CD4-positive, alpha-beta T cell treated with Interferon alpha-2 for 1 hour (primary cell): ENCODE measurements at places on chromosomes 7 and 10.

DNA sequence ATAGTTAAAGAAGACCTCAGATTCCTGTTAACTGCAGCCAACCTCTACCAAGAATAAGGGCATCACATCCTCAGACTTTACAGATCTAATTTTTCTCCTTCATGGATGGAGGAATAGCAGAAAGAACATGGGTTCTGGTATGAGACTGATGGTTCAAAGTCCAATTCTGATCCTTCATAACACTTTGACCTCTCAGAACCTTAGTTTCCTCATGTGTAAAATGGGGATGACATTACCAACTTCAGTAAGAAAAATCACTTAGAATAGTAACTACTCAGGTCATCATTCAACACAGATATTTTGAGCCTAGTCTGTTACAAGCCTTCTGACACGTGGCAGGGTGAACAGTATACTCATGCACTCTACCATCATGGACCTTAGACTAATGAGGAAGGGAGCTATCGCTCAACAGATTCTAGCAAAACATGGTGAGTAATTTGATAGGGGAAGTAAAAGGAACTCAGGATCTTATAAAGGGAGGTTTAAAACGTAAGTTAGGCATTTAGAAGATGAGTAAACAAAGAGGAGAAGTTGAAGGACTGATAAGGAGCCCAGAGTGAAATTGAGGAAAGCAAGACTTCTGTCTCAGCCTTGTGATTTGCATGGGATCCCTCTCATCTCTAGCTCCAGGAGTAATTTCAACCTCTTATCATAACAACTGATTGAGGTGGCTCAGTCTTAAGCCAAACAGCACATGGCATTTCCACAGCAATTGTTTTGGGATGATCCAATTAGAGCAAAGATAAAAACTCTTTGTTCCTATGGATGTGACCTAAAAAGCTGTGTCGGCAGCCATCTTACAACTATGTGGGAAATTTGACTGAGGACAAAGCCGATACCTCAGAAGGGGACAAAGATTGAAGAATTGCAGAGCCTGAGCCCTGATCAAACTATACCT lies 69.2 kb upstream of the TCF7L2 start:
- no peak for DNase-seq

DNA sequence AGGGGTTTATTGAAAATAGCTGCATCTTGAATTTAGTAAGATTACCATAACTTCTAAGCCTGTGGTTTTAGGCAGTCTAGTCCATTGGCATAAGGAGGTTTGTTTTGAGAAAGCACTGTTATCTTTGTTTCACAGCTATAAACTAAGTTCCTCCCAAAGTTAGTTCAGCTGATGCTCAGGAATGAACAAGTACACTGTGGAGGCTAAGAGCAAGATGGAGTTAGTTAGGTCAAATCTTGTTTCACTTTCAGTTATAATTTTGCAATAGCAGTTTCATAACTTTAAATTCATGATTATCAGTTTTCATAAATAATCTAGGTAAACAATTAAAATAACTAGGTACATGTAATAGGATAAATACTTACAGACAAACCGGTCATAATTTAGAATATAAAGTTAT lies 15.4 kb downstream of the SEC61G start:
- DNase-seq = no peak

DNA sequence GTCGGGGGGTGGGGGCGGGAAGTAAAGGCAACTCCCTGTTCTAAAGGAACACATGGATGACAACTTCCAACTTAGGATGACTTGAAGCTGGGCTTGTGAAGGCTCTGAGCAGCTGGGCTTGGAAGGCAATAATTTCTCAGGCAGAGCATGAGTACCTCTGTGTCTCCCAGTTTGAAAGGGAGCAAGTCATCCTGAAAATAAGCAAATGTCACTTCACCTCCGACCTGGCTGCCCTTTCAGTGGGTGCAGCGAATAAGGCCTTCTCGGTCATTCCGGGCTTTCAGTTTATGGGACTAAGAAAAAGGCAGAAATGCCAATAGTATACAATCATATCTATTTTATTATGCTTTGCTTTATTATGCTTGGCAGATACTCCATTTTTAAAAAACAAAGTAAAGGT lies 15.3 kb upstream of the ADAMTS14 start:
- DNase-seq = no peak

GRCh38 chr7:80482950-80483349 lies 28.9 kb downstream of the GNAT3 start:
- no peak for DNase-seq

GRCh38 chr10:51955696-51956095 lies 256.3 kb upstream of the CSTF2T start:
- no peak for DNase-seq

GRCh38 chr7:80047032-80047431 lies 87.6 kb upstream of the GNAI1 start:
- DNase-seq = no peak

- DNase-seq = no peak
Measured at GRCh38 chr10:68166871-68167585, 57.7 kb downstream of the MYPN start.

- DNase-seq = no peak
Measured at GRCh38 chr7:68691261-68692216, 906.7 kb upstream of the AUTS2 start.

GRCh38 chr7:100446040-100446439 lies 9.7 kb upstream of the PPP1R35 start:
- no peak for DNase-seq

DNA sequence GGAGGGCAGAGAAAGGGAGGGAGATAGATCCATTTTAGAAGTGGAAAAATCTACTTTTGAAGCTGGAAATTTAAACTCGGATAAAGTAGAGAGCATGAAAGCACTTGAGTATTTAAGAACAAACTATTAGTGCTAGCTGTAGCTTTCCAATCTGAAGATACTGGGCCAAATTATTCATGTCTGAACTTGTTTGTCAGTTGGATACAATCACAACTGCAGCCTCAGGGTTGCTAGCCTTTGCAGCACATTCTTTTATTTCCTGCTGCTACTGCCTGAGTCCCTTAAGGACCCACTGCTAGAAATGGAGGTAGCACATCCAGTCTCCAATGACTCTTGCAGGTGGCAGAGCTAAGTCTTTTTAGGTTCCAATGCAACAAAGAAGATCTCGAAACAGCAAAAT lies 8.3 kb upstream of the SLC25A13 start:
- DNase-seq = no peak

DNA sequence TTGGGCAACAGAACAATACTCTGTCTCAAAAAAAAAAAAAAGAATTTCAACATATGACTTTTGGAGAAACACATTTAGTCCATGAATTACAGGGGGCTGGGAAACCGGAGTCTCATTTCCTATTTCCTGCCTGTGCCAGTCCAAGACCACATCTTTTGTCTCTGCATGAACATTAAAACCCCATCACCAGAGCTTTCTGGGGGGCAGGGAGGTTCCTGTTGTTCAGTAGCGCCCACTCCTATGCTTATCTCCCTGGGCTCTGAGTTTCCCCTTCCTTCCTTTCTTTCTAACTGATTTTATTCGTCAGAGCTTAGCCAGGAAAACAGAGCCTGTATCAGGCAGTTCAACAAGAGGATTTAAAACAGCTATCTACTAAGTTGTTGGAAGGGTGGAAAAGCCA lies 119.3 kb downstream of the CALN1 start:
- DNase-seq = no peak

GRCh38 chr7:127600885-127601284 lies 7.3 kb downstream of the FSCN3 start:
- no peak for DNase-seq

DNA sequence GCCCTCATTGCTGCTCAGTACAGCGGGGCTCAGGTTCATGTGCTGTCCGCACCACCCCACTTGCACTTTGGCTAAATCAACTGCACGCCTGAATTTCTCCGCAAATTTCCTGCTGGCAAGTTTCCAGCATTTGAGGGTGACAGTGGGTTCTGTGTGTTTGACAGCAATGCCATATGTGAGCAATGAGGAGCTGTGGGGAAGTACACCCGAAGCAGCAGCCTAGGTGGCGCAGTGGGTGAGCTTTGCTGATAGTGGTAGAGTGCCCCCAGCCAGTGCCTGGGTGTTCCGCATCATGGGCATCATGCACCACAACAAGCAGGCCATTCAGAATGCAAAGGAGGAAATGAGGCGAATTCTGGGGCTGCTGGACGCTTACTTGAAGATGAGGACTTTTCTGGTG lies 103.9 kb upstream of the POT1 start:
- no peak for DNase-seq

- no peak for DNase-seq
Measured at GRCh38 chr10:43957267-43958070, 308.8 kb upstream of the ZNF32 start.

- DNase-seq = no peak
Measured at GRCh38 chr7:90552521-90552920, 43.6 kb upstream of the CDK14 start.

GRCh38 chr7:80659120-80660055 lies 20.9 kb downstream of the CD36 start:
- DNase-seq = peak; percentile 9

DNA sequence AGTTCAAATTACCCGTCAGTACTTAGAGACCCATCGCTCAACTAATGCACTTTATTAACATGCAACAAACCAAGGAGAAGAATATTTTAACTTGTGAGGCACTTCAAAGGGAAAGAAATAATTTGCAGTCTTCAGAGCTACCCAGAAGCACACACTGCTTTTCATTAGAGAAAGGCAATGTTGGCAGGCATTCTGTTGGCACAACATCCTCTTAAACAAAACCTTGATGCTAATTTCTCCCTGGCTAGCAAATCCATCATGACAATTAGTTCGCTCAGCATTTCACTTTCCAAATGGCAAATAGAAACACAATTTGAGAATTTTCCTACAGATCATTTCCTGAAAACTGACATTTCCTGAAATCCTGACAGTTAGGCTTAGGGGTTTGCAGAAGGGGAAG lies 155.6 kb upstream of the FAM13C start:
- DNase-seq = no peak

DNA sequence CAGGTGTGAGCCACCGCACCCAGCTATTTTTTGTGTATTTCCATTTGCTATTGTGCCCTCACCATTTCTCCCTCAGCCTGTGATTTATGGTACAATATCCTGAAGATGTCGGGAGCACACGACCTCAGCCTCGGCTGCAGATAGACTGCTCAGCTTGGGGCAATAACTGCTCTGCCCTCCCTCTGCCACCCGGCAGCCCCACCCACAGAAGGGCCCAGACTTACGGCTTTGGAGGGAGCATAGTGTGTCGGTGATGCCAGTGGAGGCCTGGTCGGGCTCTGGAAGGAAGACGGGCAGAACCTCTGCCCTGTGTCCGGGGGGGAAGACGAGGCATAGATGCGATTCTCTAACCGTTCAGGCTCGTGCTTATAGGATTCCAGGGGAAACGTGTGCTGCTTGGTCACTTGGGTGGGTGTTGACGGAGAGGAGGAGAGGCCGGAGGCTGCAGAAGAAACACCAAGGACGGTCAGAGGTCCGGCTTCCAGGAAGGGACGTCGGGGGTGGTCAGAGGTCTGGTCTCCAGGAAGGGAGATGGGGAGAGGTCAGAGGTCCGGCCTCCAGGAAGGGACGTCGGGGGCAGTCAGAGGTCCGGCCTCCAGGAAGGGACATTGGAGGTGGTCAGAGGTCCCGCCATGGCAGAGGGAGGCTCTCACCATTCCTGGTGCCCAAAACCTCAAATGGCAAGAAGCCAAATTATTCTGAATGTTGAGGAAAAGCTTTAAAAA lies 155.7 kb upstream of the RHEB start:
- no peak for DNase-seq

DNA sequence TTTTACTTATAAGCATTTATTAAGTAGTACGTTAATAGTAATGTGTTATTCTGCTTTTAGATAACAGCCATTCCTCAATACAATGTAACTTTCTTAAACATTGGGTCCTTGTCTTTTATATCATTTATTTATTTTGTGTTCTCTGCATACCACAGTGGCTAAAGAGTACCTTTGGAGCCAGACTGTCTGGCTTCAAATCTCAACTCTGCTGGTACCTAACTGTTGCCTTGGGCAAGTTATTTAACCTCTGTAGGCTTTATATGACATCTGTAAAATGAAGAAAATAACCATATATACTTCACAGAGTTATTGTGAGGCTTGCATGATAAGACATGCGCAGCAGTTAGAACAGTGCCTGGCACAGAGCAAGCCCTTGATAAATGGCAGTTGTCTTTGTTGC lies 397.6 kb downstream of the MDFIC start:
- DNase-seq = no peak

DNA sequence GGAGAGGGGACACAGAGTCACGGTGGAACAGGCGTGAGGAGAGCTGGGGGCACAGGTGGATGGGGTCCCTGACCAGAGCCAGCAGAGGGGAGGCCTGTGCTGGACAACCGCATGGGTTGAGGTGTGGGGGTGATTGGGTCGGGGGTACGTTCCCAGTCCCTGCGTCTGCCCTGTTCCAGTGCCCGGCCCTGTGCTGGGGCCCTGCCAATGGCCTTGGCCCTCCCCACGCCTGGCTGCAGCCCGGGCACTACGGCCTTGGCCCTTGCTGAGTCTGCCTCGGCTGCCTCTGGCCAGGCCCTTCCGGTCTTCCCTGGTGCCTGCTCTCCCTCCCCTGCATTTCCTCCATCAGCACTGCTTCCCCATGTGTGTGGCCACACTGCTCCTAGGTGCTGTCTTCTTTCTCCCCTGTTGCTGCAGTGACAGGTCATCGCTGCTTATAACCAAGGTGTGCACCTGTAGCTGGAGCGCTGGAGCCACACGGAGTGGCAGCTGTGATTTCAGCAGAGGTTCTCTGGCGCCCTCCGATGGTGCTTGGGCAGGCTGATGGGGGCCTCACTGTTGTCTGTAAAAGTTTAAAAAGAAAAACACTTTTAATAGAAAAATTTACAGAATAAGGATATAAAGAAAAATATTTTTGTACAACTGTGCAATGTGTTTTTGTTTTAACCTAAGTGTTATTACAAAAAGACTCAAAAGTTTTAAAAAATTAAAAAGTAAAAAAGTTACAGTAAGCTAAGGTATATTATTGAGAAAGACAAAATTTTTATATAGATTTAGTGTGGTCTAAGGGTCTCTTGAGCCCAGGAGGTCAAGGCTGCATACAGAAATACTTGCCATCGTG lies 45.2 kb upstream of the BHLHA15 start:
- peak; percentile 57 for DNase-seq

GRCh38 chr10:45373003-45373575 lies 927 bp upstream of the ALOX5 start:
- DNase-seq = peak; percentile 39

GRCh38 chr7:79741684-79742083 lies 288.2 kb upstream of the MAGI2 start:
- DNase-seq = no peak

- no peak for DNase-seq
Measured at GRCh38 chr10:116978901-116979300, 26.1 kb downstream of the SHTN1 start.

- DNase-seq = no peak
Measured at GRCh38 chr10:106395041-106395749, 769.3 kb downstream of the SORCS1 start.

- DNase-seq = peak; percentile 41
Measured at GRCh38 chr10:129963641-129964501, at the start of gene EBF3. Gene EBF3 (minus strand): TSS chr10:129964274. CDS start chr10:129963768, 506 bp downstream.

DNA sequence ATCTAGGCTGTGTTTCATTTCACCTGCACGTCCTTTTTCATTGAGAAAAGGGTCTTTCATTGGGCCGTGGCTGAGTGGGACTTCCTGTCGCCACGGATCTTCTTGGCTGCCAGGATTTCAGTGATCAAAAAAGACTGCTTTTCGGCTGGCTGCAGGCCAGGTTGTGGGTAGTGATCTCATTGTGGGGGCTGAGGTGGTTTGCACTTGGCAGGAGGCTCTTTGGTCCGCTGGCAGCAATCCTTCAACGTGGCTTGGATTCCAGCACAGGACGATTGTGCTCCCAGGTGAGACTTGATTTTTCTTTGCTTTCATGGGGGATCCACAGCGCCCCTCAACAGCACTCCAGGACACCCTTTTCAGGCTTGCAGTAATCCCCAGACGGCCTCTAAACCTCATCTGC lies 29.0 kb upstream of the ZNF273 start:
- DNase-seq = no peak
